ENCODE measurements at places on chromosomes 3 and 15.

- DNase-seq, result no peak
These were observed 376.9 kb upstream of the RASGRP1 start for GRCh38 chr15:38941399-38941953.

DNA sequence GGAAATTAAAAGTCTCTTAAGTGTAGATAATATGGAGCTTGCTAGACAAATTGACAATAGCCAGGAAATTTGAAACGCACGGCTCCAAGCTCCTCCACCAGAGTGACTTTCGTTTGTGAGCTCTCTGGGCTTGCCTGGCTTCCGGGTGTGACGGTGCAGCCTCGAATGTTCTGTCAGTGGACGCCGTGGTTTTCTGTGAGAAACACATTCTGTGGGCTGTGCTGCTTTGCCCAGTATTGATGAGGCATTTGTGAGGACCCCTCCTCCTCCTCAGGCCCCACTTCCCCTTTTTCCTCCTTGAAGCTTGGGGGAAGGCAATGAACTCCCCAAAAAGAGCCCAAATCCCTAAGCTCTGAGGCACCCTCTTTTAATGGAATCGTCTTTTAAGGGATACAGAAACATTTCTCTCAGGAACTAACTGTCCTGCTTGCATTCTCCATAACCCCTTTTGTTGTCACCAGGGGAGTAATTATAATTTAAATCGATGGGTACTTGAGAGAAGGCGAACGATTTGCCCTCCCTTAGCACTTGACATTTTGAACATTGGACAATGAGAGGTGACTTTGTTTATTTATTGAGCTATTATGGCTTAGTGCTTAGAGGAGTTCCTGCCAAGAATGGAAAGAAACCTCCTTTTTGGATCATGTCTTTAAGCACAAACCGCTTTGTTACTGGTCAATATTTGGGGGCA, 40.8 kb downstream of the POLR2M start:
- peak; percentile 14 for DNase-seq

- DNase-seq, result peak; percentile 59
These were observed at the start of gene WNT7A for GRCh38 chr3:13879946-13880810. WNT7A (minus strand) TSS chr3:13880071; CDS start chr3:13879816, 255 bp downstream.

DNA sequence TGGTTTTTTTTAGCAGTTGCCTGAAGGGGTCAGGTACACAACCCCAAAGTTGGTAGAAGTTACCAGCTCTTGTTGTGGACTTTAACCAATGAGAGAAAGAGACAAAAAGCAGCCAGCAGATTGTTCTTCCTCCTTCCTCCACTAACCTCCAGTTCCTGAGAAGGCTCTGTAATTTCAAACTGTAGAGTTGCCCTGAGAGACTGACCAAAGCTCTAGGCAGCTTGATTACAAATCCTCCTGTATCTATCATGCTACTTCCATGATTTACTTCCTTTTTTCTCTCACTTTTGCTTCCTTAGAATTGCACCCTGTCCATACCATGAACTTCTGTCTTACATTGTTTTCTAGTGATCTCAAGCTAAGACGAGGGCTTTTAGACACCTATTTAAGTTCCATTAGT, 29.2 kb downstream of the NSUN3 start:
- no peak for DNase-seq

- DNase-seq, result no peak
These were observed 88.8 kb upstream of the TSEN2 start for GRCh38 chr3:12395349-12396012.

GRCh38 chr15:96334017-96334704, 3.7 kb downstream of the NR2F2 start:
- DNase-seq, result no peak

- no peak for DNase-seq
These were observed 8.1 kb upstream of the SLC9A9 start for GRCh38 chr3:143856252-143856970.

GRCh38 chr3:133113927-133114597, 75.9 kb downstream of the TMEM108 start:
- no peak for DNase-seq

- no peak for DNase-seq
These were observed 58.1 kb downstream of the FOXP1 start for GRCh38 chr3:71525391-71525790.
